ENCODE measurements at places on chromosomes 2 and 18.

- no peak for DNase-seq
Measured at GRCh38 chr2:161101406-161101805, 58.8 kb upstream of the TANK start.

DNA sequence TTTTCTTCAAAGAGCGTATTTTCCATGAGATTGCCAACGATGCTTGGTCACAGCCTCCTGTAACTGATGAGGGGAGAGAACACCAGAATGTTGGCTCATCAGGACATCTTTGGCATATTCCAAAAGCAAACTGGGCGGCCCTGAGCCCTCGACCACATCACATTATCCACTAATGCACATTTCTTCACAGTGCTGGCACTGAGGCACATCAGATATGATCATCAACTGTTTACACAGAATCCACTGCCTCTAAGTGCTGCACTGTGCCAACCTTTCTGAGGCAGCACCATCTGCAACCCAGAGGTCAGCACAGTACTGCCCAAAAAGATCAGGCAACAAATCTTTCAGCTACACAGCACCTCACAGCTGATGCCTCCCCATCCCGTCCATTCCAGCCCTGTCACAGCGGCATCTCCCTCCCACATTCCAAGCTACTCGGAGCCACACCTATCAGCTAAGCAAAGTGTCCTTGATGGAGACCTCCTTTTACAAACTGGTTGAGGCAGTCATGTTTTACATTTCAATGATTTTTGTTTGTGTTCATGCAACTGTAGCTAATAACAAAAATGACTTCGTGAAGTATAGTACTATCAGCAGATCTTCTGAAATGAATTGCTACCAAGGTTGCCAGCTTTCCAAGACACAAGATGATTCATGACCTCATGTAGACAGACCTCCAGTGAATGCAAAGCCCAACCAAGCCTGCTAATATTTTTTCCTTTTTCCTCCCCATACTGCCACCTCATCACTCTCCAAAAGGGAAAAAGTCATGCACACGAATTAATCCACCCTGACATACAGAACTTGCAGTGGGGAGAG is 32.3 kb downstream of the MYO5B start:
- no peak for DNase-seq

GRCh38 chr2:48332286-48332685 is 197.7 kb upstream of the STON1 start:
- DNase-seq = no peak

DNA sequence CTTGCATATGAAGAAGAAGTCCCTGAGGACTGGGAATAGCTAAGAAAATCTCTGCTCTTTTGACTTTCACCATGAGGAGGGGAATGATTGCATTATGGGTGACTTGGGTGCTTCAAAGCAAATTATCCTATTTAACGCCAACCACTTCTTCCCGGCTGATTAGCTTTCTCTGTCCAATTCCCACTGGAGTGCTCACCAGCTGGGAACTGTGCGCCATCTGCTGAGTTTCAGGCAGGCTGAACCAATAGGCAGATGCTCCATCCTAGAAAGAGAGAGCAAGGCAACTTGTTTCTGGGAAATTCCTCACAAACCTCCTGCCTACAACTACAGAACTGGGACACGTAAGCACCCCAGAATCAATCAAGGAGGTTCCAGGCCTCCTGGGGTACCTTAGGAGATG is 49.4 kb downstream of the POLE4 start:
- peak; percentile 77 for DNase-seq

DNA sequence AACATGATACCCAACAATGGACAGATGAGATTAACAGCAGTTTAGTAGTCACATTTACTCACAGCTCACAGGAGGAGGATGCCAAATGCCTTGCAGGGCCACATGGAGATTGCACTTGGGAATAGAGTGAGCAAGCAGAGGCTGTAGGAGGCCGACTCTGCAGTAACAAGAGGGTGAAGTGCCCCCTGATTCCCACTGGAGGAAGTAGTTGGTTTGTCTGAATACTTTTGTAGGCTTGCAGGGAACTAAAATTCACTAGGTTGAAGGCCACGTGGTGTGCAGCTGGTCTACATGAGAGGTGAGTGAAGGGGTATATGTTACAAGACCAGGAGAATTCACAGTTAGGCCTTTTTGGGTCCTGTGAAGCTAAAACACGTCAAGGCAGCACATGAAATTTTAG is 419.3 kb upstream of the TNP1 start:
- no peak for DNase-seq

GRCh38 chr2:101007415-101008345 is 5.6 kb downstream of the RPL31 start:
- DNase-seq = no peak

DNA sequence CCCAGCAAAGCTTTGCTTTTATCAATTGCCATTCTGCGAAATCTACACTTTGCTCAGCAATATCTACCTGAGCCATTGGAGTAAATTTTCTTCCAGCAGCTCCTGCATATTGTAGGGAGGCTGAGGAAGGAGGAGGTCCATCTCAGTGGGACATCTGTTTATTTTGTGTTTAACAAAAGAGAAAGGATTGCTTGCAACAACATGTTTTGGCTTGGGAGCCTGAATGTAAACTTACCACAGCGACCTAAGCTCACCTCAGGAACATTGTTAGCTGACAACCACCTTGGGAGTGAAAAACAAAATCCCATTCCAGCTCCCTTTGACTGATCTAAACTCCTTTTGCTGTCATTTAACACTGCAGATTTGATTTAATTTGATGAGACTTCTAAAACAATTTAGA is 356.1 kb downstream of the SS18 start:
- no peak for DNase-seq

DNA sequence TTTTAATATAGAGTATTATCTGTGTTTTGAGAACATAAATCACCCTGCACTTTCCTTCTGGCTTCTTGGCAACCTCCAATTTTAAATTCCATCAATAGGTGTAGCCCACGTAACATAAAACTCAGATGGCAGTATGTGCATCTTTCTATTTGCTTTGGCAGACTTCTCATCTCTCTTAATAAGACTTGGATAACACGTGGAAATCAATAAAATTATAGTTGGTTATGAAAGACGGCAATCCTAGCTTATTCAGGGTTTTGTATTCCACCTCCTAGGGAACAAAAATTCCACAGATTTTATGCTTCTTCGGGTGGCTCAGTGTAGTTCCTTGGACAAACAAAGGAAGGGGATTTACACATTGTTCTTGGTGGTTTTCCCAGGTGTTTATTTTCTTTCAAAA is 299.3 kb downstream of the RND3 start:
- DNase-seq = no peak

- no peak for DNase-seq
Measured at GRCh38 chr2:158748926-158749590, 46.1 kb upstream of the DAPL1 start.

- no peak for DNase-seq
Measured at GRCh38 chr2:142796588-142796987, 80.9 kb upstream of the KYNU start.

GRCh38 chr2:140508756-140509155 is 1622.1 kb downstream of the LRP1B start:
- DNase-seq = no peak

- no peak for DNase-seq
Measured at GRCh38 chr2:99106913-99107312, 34.6 kb upstream of the C2orf15 start.

DNA sequence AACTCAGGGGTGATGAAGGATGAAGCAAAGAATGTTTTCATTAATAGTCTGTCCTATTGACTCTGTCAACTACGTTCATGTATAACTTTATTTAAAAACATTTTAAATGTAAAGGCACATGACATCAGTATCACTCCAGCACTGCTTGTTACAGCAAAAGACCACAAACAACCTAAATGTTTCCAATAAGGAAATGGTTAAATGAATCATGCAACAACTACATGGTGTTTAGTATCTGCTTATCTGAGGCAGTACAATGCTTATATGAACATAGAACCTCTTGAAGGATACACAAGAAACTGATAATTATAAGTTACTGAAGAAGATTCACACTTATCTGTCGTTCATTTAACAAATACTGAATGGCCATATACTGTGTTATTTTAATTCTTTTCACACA is 8.4 kb downstream of the BARD1 start:
- no peak for DNase-seq

DNA sequence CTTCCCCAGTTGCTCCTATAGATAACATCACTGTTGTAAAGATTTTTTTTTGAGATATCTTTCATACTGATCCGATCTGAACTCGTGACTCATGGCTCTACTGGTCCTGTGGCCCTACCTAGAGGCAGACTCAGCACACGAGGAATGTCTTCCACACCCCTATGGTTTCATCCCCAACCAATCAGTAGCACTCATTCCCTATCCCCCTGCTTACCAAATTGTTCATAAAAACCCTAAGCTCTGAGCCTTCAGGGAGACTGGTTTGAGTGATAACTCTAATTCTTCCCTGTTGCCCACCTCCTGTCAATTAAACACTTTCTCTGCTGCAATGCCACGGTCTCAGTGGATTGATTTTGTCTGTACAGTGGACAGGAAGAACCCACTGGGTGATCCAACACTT is 4.2 kb upstream of the SAP130 start:
- no peak for DNase-seq

DNA sequence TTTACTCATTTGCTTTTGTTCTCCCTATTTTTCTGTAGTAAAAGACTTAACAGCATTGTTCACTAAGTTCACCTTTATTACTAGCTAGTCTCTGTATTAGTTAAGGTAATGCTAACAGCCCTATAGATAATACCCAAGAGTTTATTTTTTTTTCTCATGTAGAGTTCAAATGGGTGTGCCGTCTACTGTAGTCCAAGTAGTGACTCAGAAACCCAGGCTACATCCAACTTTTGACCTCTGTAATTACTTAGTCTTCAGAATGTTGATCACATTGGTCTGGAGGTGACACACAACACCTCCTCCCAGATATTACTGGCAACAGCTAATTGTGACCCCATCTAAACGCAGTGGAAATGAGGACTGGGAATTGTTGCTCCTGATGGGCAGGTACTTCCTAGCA is 7.7 kb downstream of the COQ10B start:
- no peak for DNase-seq

- DNase-seq = no peak
Measured at GRCh38 chr18:45619062-45619825, 4.0 kb downstream of the SLC14A2 start.

GRCh38 chr2:70686577-70687460 is 81.2 kb downstream of the ADD2 start:
- DNase-seq = no peak

GRCh38 chr18:75317300-75317699 is 106.7 kb downstream of the TSHZ1 start:
- no peak for DNase-seq

DNA sequence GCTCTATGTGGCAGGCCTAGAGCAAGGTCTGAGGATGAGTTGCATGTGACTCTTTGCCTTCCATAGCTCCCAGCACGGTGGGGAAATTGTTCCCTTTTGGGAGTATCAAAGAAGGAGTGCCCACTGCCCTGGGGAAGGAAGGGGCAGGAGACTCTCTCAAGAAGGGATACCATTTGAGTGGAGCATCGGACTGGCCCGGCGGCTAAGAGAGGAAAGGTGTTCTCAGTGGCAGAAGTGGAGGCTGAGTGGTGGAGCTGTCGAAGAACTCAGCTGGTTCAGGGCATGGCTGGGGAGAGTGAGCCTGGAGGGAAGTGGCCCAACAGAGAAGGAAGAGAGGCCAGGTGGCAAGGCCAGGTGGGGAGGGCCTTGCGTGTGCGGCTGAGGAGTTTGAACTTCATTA is 235.2 kb downstream of the DYSF start:
- DNase-seq = no peak

GRCh38 chr2:65666156-65666725 is 233.8 kb upstream of the SPRED2 start:
- no peak for DNase-seq

DNA sequence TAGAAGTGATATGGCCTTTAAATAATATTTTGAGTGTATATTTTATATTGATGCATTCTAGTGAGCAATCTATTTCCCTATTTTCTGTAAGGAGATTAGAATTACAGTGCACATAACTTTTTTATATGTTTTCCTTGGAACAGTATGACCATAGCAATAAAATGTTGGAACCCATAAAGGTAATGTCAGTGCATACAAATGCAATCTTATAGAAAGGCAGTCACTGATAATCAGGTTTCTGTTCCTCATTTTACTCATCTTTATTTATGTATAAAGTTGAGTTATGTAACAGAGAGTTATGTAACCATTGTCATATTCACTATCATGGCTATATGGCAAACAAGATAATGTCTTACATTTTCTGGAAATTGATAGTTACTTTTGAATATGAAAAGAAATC is 179.9 kb upstream of the NETO1 start:
- no peak for DNase-seq

DNA sequence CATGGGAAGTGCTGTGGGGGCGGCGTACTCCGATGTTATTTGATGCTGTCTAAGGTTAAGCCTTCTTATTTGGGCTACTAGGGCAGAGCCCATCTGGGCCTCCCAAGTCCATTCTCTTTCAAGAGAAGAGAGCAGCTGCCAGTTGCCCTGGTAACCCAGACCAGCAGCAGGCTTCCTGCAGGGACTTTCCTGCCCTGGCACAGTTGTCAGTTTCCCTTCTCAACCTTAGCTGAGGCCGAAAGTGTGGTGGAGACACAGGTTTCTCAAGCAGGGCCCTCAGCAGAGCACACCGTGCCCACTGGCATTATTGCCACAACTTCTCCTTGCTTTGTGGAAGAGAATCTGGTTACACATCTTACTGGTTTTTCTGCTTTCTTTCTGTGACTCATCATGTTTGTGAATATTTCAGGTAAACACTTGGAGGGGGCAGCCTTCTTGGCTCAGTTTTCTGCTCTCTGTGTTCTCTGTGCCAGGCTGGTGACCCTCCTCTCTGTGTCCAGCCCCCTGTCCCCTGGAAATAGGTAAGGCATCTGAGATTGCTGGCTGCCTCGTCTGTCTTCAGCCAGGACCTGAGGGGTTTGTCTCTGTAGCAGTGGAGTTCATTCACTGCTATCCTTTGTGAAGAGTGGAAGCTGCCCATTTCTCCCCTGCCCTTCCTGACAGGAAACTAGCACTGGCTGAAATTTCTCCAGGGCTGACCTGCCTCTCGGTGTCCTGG is 111.0 kb downstream of the B3GNT2 start:
- DNase-seq = no peak

DNA sequence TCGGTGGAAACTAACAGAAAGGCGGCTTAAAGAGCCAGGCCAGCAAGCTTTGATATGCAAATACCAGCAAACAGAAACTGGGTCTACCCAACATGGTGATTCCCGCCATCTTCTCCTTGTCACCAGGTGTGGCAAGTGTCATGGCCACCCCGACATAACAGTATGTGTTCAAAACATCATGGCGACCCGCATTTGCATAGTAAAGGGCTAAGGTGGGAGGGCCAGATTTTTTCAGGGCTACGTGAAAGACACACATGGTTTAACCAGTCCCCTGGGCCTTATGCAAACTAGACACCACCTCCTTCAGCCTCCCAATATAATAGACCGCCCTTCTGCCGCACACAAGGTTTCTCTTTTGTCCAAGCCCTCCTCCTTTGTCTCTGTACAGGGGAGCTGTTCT is 260.4 kb downstream of the METTL4 start:
- no peak for DNase-seq

All from NCI-H187 (cell line).